ENCODE measurements at places on chromosomes 12 and 14.

- no peak for DNase-seq
Observed at GRCh38 chr12:62976110-62976662, 41.2 kb upstream of the PPM1H start.

DNA sequence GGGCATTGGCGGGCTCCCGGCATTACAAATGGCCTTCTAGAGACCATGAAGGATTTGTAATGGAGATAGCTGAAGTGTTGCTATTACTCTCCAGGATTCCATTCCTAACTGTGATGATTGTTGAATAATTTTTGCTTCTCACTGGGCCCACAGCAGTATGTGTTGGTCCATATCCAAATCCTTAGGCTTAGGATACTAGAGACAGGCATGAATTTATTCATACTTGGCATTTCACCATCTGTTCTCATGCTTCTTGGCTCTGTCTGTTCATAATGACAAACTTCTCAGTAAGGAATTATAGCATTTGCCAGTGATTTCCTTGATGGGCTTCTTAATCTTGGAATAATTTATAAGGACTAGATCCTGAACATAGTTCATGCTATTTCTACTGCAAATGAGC lies 832.9 kb downstream of the C12orf50 start:
- DNase-seq = no peak

DNA sequence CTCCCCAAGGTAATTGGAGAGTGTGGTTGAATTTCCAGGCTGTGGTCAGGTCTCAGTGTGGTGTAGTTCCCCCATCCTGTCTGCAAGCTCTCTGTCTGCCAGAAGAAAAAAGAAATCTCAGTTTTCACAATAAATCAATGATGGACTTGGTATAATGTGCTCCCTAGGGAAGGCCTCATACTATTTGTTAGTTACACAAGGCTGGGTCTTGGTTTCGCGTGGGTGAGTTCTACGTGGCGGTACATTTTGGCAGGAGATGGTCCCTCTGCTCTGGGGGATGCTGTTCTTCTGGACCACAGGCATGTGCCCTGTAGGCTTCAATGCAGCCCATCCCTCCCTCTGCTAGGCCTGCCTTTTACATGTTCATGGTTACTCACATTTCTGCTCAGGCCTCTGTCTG lies 206.4 kb upstream of the PELI2 start:
- DNase-seq = no peak

- DNase-seq = no peak
Observed at GRCh38 chr12:101761350-101761749, 22.1 kb upstream of the SYCP3 start.

GRCh38 chr12:117885211-117885610 lies 83.6 kb downstream of the KSR2 start:
- DNase-seq = no peak

DNA sequence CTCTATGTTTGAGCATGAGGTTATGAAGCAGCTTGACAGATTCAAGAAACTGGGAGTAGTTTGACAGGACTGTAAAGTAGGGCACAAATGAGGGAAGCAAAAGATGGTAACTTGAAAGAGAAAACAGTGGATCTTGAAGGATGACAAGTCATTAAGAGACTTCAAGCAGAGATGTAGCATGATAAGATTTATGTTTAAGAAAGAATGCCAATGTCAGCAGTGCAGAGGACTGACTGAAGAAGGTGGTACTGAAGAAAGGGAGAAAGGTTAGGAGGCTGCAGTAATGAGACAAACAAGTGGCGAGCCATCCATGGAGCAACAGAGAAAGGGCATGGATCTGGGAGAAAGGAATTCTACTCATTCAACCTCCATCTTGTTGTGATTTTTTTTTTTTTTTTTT lies 120.2 kb upstream of the RAP1B start:
- no peak for DNase-seq
